Endodermal cell (in vitro differentiated cells): ENCODE measurements at places on chromosomes 1 and 21. TPM values are rescaled to one million over a fixed set of nuclear protein-coding genes. Genes with fewer than 3 reads are reported as not detected.

GRCh38 chr21:46437096-46437498 lies 21.6 kb upstream of the DIP2A start:
- peaks cover 78% of the 10 kb centered on the region for H3K36me3 ChIP-seq
- no peak overlapping the region for H3K4me3 ChIP-seq

DNA sequence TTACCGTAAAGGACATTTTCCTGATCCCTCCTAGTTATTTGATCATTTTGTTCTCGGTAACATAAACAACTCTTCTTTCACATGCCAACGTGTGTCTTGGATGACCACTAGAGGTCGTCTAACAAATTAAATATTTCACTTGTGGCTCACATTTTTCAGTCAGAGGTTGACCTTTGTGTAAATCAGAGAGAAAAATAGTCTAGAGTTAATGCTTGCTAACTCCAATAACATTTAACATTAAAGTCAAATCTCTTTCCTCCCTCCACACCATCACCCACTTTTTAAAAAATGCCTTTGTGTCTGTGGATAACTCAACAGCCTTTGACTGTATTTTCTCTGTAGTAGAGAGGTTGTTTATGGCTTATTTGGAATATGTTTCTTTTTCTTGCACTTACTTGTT lies 220.5 kb upstream of the B3GALT2 start:
- no peaks in the 10 kb centered on the region for H3K27me3 ChIP-seq
- DNase-seq: no peak
- H3K27ac ChIP-seq: no peak overlapping the region
- no peaks in the 10 kb centered on the region for H3K4me1 ChIP-seq

- no peaks in the 10 kb centered on the region for H3K4me1 ChIP-seq
- H3K4me3 ChIP-seq: no peak overlapping the region
- H3K27ac ChIP-seq: no peak overlapping the region
- H3K36me3 ChIP-seq: no peaks in the 10 kb centered on the region
Measured at GRCh38 chr1:76474922-76475321, 392.4 kb upstream of the ST6GALNAC5 start.

GRCh38 chr1:61323681-61324328 lies 241.4 kb downstream of the NFIA start:
- DNase-seq: no peak
- no peaks in the 10 kb centered on the region for H3K27me3 ChIP-seq
- no peaks in the 10 kb centered on the region for H3K36me3 ChIP-seq
- peaks cover 6% of the 10 kb centered on the region for H3K4me1 ChIP-seq

DNA sequence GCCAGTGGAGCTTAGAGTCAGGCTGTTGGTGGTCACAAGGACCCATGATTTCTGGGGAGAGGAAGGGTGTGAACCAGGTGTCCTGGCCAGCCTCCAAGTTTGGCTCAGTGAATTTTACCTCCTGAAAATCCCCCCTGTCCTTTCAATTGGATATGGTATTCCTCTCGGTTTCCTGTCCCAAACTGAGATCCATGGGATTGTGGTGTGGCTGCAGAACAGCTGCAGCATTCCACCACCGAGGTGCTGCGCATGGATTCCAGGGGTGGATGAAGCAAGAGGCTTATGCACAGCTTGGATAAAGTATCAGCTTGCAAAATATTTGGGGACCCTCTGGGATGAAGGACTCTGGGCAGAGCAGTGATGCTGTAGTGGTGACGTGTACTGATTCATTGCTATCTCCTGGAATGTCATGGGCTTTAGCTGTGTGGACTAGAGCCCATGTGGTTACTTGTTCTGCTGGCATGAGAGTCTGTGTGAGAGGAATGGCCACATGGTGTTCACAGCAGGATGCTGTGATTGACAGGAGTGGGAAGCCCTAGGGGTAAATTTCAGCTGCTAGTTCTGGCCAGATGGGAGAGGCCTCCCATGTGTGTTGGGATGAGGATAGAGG lies 148.7 kb upstream of the SPAG17 start:
- DNase-seq: peak; percentile 66
- no peak overlapping the region for H3K27ac ChIP-seq
- H3K4me1 ChIP-seq: no peaks in the 10 kb centered on the region

Gene FAM78B
- 2.3 to 4.4 TPM (median 2.4 TPM) in 3 replicates for total RNA-seq

Gene SELP
- total RNA-seq: not detected in 2 replicates

Gene PPIAL4G
- total RNA-seq: 0.09 TPM in 2 of 3 replicates, not detected in the other
